NCI-H1417 treated with DMSO at 0.1 percent for 48 hours (cell line): ENCODE measurements at places on chromosomes 6 and 20.

DNA sequence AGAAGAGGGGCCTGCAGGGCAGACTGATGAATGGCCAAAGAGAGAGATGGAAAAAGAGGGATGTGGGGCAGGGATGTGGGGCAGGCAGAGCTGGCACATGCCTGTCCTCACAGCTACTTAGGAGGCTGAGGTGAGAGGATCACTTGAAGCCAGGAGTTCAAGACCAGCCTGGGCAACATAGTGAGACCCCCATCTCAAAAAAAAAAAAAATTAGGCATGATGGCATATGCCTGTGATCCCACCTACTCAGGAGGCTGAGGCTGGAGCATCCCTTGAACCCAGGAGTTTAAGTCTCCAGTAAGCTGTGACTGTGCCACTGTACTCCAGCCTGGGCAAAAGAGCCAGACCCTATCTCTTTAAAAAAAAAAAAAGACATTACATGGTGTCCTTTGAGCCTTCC lies 34.8 kb downstream of the RNF8 start:
- DNase-seq: no peak

- DNase-seq: no peak
Measured at GRCh38 chr6:25395731-25396130, 116.6 kb downstream of the CARMIL1 start.

DNA sequence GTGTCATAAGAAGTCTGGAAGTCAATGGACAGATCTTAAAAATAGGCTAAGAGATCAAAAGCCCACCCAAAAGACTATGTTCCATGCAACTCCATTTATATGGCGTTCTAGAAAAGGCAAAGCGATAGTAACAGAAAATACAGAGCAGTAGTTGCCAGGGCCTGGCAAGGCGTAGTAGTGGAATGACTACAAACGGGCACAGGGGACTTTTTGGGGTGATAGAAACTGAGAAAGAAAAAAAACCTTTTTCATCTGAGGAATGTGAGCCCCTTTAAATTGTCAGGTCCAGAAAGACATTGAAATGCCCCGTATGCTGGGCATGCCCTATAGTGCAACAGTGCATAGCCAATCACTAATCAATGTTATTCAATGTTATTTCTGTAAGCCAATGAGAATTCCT lies 47.2 kb upstream of the FAM50B start:
- no peak for DNase-seq

- no peak for DNase-seq
Measured at GRCh38 chr6:18920701-18921100, 533.6 kb downstream of the RNF144B start.

DNA sequence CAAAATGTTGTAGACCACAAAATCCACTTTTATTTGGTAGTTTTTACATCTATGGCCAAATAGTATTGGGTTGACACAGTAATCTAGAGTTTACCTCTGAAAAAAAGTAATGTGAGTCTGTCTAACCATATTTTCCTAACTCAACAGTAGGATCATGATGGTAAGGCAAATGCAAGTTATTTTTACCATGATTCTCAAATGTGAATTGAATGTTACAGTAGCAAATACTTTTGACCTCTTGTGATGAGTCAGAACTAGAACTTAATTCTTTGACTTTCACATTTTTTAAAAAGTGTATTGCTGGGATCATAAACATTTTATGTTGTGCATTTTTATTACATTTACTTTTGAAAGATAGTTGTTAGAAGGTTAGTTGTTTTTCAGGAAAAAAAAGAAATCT lies 22.0 kb downstream of the RNF146 start:
- no peak for DNase-seq

DNA sequence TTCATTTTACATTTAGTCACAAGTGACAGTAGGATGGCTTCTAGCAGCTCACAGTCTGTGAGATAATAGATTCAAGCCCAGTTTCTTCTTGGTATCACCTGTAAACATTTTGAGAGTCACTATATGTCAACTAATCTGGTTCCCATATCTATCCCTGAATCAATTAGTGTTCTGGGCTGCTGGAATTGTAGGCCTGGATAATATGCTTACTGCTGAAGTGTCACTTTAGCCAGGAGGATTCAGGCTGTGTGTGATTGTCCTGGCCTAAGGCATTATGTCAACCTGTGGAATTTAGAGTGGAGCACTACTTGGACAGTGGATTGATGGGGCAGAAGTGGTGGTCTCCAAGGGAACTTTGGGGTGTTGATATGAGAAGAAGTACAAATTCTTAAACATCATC lies 1071.8 kb upstream of the CITED2 start:
- DNase-seq: no peak

DNA sequence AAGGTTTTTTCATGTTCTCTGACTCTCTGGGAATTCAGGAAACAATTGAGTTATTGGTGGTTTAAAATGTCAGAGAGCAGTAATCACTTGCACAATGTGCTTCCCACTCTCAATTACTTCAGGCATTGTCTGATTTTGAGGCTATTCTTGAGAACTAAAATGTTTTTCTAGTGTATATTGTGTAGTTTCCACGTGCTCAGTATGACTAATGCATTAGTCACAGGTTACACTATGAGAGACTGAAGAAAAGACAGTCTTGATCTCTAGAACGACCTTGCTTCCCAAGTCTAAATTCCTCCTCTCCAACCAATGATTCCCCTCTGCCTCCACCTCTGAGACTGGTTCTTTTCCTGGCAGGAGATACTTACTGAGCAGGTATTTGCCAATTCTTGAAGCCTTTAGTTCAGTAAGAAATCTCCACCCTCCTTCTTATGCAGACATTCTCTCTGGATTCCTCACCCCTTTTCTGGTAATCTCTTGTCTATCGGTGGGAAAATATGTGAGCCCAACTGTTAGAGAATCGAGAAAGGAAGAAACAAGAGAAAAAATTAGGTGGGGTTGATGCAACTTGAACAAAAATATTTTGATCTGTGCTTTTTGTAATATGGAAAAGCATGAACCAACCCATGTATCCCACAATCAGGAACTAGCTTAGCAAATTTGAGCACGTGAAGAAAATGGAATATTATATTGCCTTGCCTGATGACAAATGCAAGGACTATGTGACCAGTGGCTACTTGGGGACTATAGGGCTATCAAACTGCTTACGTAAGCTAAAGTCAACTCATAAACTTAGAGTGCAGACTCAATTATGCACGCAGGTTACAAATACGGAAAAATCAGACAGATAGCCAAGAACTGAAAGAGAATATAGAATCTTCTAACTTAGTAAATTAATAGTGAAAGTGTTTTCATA lies 61.1 kb upstream of the SLC22A16 start:
- no peak for DNase-seq

DNA sequence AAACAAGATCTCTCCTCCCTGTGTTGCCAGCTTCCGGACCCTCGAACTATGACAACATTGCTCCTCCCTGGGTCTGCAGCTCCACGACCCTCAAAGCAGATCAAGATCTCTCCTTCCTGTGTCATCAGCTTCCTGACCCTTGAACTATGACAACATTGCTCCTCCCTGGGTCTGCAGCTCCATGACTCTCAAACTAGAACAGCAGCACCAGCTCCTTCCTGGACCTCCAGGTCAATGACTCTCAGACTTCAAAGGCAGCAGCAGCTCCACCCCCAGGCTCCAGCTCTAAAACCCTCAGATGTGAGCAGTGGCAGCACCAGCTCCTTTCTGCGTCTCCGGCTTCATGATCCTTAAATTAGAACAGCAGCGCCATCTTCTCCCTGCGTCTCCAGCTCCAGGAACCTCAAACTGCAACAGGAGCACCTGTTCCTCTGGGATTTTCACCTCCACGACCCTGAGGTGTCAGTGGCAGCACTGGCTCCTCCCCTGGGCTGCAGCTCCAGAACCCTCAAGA lies 341.0 kb upstream of the SULF2 start:
- no peak for DNase-seq

GRCh38 chr6:64672131-64672530 lies 1034.9 kb downstream of the EYS start:
- DNase-seq: no peak

GRCh38 chr20:48782901-48783308 lies 44.9 kb downstream of the PREX1 start:
- DNase-seq: no peak

GRCh38 chr6:97282238-97282725 lies 734 bp downstream of the MMS22L start:
- DNase-seq: no peak

DNA sequence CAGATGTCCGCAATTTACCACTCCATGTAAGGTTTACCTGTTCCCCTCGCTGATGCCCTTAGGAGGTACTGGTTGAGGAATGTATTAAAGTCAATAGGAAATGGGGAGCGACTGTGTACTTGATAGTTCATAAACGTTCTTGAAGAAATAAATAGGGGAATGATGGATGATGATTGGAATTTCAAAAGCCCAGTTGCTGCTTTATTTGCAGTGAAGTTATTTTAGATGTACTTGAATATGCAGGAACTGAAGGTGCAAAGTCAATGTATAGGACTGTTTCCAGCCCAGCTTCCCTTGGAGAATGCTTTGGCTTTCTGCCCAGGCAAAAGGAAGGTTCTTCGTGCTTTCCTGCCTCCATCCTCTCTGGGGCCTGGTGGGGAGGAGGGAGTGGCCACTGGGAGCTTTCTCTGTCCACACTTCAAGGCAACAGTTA lies 19.8 kb downstream of the ADGRF5 start:
- no peak for DNase-seq

DNA sequence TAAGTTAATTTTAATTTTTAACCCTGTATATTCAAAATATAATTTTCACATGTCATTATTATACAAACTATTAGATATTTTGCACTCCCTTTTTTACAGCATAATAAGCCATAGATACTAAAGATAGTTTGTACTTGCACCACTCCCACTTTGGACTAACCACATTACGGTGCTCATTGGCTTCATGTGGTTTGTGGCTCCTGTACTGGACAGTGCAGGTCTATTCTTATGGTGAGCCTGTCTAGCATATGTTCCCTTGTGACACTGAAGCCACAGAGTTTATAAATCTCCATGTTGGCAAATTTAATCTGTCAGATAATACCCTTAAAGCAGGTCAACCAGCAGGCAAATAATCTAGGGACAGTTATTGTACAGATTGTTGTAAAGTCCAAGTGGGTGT lies 354.4 kb upstream of the KCNQ5 start:
- DNase-seq: no peak

GRCh38 chr6:158206740-158207421 lies 38.7 kb downstream of the GTF2H5 start:
- no peak for DNase-seq

DNA sequence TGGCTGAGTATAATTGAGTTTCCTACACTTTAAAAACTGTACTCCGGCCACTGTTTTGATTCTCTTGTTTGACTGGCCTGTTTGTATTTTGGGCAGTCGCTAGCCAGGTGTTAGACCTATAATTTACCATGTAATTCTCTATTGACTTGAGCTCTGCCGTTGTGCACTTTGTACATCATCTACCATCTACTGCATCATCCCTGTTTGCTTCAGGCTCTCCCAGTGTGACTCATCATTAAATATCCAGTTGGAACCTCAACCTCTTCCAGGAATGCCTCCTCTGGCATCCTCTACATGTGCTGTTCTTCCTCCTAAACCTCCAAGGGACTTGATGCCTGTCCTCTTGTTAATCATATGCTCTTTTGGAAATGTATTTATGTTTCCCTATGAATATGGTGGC lies 72.3 kb downstream of the FARS2 start:
- no peak for DNase-seq

DNA sequence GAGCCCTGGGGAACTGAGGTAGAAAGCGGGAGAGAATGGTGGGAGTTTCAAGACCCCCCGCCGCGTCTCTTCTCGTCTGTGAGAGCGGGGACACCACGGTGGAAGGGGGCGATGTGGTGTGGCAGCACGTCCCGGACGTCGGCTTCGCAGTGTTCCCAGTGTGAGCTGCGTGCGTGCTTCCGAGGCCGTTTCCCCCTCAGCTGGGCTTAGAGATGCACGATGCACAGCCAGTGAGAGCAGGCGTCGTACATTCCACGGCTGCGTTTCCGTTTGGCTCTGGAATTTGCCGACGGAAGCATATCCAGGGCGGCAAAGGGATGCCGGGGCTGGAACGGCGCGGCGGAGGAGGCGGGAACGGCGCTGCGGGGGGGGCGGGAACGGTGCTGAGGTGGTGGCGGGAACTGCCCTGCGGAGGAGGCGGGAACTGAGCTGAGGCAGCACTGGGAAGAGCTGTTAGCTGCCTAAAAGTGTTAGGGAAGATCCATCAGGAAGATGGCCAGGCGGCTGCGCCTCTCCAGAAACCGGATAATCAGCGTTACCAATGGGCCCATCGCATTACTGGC lies 37.7 kb downstream of the KIF25 start:
- no peak for DNase-seq

GRCh38 chr6:149311293-149311692 lies 6.2 kb upstream of the TAB2 start:
- DNase-seq: no peak

DNA sequence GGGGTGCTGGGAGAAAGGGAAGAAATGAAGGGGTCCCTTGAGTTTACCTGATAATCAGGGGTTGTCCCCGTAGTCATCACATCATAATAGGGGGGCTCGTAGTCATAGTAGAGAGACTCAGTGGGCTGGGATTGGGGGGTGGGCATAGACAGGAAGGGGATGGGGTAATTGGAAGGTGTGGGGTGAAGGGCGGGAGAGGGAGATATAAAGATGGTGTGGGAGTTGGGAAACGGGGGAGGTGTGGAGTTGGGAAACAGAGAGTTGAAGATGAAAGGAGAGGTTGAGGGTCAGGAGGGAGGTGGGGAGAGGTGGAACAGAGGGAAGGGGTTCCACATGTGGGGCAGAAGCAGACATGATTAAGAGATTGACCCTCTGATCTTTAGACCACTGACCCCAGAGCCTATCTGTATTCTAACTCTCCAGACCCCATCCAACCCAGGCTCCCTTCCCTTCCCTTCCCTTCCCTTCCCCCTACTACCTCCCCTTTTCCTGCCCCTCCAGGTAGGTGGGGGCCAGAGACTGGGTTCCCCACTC lies 6.5 kb downstream of the COL11A2 start:
- DNase-seq: no peak

DNA sequence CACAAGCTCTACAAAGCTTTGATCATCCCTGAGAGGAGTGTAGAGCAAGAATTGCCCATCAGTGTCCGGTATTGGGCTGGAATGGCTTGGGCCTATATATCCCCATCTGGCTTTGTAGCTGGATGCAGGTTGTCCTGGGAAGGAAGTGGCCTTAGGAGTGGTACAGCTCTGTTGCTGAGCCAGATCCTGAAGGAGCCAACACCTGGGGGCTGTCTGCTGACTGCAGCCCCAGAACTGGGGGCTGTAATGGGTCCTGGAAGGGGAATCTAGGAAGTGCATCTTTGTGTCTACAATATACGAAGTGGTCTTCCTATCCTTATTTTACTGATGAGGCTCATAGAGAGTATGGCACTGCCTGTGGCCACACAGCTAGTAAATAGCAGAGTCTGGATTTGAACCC lies 145.9 kb downstream of the CDC5L start:
- DNase-seq: no peak

DNA sequence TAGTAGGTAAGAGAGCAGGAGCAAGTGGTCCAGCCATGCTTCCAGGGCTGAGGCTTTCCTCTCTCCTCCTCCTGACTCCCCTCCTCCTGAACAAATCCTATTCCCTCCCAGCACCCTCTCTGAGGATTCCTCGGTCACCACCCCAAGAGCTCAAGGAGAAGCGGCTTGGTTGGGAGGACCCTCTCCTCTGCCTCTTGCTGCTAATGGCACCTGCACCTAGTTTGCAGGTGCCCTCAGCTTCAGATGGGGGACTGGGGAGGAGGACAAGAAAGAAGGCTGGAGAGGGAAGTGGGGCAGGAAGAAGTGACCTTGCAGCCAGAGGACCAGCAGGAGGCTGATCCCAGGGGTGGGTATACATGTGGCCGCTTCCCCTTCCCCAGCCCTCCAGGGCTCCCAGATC lies 17.5 kb downstream of the NCR2 start:
- DNase-seq: no peak
